Activated CD4-positive, alpha-beta T cell treated with anti-CD3 and anti-CD28 coated beads, Interleukin-2, amount 10 ng/mL, durations not matched to agents 24 days and 14 days (primary cell): ENCODE measurements at places on chromosomes 7 and 10. TPM values are rescaled to one million over a fixed set of nuclear protein-coding genes. Genes with fewer than 3 reads are reported as not detected.

Gene SPDYE11
- total RNA-seq, result not detected in 2 replicates

GRCh38 chr10:11135709-11136108, 118.0 kb downstream of the CELF2 start:
- H3K27ac ChIP-seq, result no peak overlapping the region
- H3K27me3 ChIP-seq, result no peaks in the 10 kb centered on the region
- DNase-seq, result no peak
- H3K4me3 ChIP-seq, result no peak overlapping the region
- peaks cover 3% of the 10 kb centered on the region for H3K4me1 ChIP-seq

Gene MRLN
- 0.82 TPM in 1 of 2 replicates, not detected in the other for total RNA-seq

- no peak overlapping the region for H3K4me3 ChIP-seq
- no peak overlapping the region for H3K27ac ChIP-seq
- no peaks in the 10 kb centered on the region for H3K4me1 ChIP-seq
- DNase-seq, result no peak
These were observed 1023.2 kb downstream of the LRMDA start for GRCh38 chr10:76454506-76455140.

DNA sequence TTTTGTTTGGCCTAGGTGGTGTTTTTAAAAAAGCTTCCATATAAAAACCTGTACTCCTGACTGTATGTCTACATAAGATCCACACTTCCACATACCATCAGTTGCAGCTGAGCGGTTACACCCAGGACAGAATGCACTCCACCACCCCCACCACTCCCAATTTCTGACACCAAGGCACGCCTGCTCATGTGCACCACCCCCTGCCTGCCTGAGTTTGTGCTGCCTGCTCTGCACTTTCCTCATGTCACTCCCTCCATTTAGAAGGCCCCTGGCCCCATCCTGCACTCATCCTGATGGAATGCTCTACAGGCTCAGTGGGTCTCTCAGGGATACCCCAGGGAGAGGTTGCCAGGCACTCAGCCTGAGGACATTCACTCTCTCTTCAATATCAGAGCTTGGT, 6.5 kb downstream of the VPS41 start:
- DNase-seq, result no peak
- no peaks in the 10 kb centered on the region for H3K27me3 ChIP-seq
- H3K36me3 ChIP-seq, result peaks cover 6% of the 10 kb centered on the region
- peaks cover 21% of the 10 kb centered on the region for H3K4me1 ChIP-seq
- H3K27ac ChIP-seq, result no peak overlapping the region
- no peak overlapping the region for H3K4me3 ChIP-seq

Gene KIAA1217
- 1.7 and 2.0 TPM in 2 replicates for total RNA-seq

Gene ADRB1
- not detected in 2 replicates for total RNA-seq

DNA sequence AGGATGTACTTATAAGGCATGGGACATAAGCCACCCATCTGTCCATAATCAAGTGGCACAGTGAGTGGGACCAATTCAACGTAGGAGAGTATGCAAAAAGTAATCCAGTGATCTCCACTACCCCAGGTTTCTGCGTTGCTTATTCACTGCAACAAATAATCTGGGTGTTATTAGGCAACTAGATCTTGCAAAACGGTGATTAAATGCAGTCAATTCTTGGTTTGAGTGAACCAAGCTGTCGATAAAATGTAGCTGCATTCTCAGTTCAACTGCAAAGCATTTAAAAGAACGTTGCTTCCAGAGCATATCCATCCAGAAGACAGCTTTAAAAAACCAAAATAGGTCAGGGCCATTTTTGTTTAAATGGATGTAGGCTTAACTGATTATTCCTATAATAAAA, 5.0 kb downstream of the LSMEM1 start:
- DNase-seq, result no peak
- no peaks in the 10 kb centered on the region for H3K27me3 ChIP-seq
- no peak overlapping the region for H3K27ac ChIP-seq

Gene C10orf67
- 0.07 and 0.16 TPM in 2 replicates for total RNA-seq

Gene TAS2R5
- total RNA-seq, result 0.89 and 1.0 TPM in 2 replicates

GRCh38 chr10:8418631-8419030, 364.1 kb downstream of the GATA3 start:
- no peak for DNase-seq
- H3K4me3 ChIP-seq, result no peak overlapping the region
- no peaks in the 10 kb centered on the region for H3K27me3 ChIP-seq
- H3K36me3 ChIP-seq, result no peaks in the 10 kb centered on the region
- peak overlapping the region; percentile 48 for H3K27ac ChIP-seq

DNA sequence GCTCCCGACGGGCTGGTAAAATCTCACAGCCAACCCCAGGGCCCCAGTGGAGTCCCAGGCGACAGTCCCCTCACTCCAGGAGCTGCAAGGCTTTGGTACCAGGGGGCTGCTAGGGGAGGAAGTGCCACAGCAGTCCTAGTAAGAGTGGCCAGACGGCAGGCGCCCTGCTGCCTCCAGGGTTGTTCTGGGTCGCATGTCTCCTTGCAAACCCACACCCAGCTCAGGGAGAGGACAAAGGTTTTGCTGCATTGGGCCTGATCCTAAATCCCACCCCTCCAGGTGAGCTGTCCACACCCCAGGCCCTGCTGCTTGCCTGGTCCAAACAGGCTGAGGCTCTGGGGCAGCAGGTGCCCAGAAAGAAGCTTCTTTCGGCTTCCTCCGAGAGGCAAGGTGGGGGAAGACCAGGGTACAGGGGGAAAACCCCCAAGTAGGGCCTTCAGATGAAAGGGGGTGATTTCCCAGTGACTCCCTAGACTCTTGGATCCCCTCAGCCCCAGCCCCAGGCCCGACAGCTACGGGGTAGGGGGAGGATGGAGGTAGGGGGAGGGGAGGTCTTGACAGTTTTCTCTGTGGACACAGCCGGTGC, 4.2 kb upstream of the KCP start:
- no peak for DNase-seq
- no peaks in the 10 kb centered on the region for H3K36me3 ChIP-seq
- H3K27me3 ChIP-seq, result peaks cover 59% of the 10 kb centered on the region
- no peak overlapping the region for H3K27ac ChIP-seq
- peaks cover 4% of the 10 kb centered on the region for H3K4me1 ChIP-seq

- no peak overlapping the region for H3K4me3 ChIP-seq
- H3K4me1 ChIP-seq, result peaks cover 7% of the 10 kb centered on the region
- H3K27me3 ChIP-seq, result peaks cover 13% of the 10 kb centered on the region
- DNase-seq, result no peak
- H3K27ac ChIP-seq, result no peak overlapping the region
- no peaks in the 10 kb centered on the region for H3K36me3 ChIP-seq
These were observed 93.6 kb downstream of the CTNNA3 start for GRCh38 chr10:67602268-67602950.

Gene TSPAN12
- total RNA-seq, result not detected in 2 replicates

Gene PRSS1
- not detected in 2 replicates for total RNA-seq

GRCh38 chr10:71769279-71769823, 4.0 kb downstream of the VSIR start:
- peaks cover 59% of the 10 kb centered on the region for H3K36me3 ChIP-seq
- no peaks in the 10 kb centered on the region for H3K27me3 ChIP-seq
- H3K4me1 ChIP-seq, result peaks cover 69% of the 10 kb centered on the region
- peak overlapping the region; percentile 85 for H3K4me3 ChIP-seq

DNA sequence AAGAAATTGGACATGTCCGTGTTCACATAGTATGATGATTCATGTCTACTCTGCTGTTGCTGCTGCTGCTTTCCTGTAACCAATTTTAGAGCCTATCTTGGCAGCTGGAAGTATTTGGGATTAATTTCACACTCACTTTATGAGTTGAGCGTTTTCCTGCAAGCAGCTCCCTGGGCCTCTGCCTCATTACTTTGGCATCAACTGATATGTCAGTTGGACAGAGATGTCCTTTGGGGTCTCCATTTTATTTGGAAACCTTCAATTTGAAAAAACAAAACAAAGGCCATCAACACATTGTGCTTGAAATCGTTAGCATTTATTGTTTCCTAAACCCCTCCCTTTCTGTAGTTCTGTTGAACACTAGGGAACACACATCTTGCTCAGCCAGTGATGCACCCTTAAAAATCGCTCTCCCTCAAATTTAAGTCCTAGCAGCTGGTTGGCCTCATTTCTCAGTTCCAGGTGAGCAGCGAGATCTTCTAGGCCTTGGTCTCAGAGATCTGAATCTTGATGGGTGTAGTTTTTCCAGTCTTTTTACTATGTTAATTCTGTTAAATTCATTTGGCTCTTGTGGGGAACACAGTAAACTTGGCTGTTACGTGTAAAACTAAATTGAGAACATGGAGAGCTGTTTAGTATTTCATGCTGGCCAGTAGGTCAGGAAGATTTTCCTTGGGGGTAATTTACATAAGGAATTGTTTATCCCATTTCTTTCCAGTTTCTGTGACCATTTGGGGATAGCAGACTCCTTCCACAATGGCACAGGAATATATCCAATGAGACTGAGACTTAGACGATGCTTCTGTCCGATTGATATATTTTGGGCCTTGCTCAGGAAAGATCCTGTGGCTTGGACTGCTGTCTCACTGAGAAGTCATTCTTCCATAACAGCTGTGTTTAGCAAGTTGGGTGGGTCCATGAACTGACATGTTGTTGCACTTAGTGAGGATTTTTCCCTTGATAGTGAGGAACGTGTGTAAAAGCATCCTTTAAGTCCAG, 371.6 kb downstream of the BBS9 start:
- H3K4me1 ChIP-seq, result no peaks in the 10 kb centered on the region
- DNase-seq, result no peak
- H3K27ac ChIP-seq, result no peak overlapping the region

Gene CLDN15
- 19.6 and 20.7 TPM in 2 replicates for total RNA-seq

Gene RBM17
- 258 and 262 TPM in 2 replicates for total RNA-seq

Gene KLLN
- 0.54 and 1.0 TPM in 2 replicates for total RNA-seq

DNA sequence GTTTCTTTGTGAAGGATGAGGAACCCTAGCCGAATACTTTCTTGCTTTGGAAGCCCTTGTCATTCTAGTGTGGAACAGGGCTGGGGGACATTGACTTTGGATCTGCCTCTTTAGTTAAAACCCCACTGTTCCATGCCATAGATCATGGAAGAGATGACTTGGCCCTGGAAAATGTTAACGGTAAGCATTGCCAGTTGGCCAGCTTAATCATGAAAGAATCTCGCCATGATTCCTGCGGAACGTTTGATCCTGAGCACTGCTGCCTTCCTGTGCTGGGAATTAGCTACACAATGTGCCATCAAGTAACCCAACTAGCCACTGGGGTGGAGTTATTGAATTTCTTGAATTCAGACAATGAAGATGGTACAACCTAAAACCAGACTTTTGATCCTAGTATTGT, 177.6 kb upstream of the FZD8 start:
- no peak for DNase-seq

GRCh38 chr10:69348816-69349541, 67.7 kb downstream of the TACR2 start:
- peak; percentile 62 for DNase-seq
- peak overlapping the region; percentile 61 for H3K27ac ChIP-seq
- peaks cover 53% of the 10 kb centered on the region for H3K4me1 ChIP-seq
- H3K27me3 ChIP-seq, result no peaks in the 10 kb centered on the region

DNA sequence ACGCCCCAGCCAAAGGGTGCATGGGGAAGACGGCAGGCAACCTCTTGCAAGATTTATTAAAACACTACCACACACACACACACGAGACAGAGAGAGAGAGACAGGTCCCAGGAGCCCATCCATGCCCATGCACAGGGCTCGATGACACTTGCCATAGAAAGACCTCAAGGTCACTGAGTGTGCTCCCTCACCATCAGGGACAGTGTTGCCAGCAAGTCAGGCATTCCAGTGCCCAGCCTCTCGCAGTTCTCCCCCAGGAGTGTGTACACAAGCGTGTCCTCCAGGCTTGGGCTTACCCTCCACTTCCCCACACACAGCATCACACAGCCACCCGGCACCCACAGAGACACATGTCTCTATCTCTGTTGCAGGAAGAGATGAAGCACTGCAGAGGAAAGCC, 46.8 kb upstream of the SLF2 start:
- no peak overlapping the region for H3K27ac ChIP-seq
- H3K36me3 ChIP-seq, result no peaks in the 10 kb centered on the region
- H3K27me3 ChIP-seq, result peaks cover 30% of the 10 kb centered on the region
- no peaks in the 10 kb centered on the region for H3K4me1 ChIP-seq
- no peak for DNase-seq

- H3K36me3 ChIP-seq, result no peaks in the 10 kb centered on the region
- H3K4me1 ChIP-seq, result no peaks in the 10 kb centered on the region
- H3K27ac ChIP-seq, result no peak overlapping the region
- no peak for DNase-seq
These were observed 18.2 kb upstream of the PDK4 start for GRCh38 chr7:95614442-95614940.

Gene CYP2C18
- 1.2 TPM in 2 replicates for total RNA-seq

DNA sequence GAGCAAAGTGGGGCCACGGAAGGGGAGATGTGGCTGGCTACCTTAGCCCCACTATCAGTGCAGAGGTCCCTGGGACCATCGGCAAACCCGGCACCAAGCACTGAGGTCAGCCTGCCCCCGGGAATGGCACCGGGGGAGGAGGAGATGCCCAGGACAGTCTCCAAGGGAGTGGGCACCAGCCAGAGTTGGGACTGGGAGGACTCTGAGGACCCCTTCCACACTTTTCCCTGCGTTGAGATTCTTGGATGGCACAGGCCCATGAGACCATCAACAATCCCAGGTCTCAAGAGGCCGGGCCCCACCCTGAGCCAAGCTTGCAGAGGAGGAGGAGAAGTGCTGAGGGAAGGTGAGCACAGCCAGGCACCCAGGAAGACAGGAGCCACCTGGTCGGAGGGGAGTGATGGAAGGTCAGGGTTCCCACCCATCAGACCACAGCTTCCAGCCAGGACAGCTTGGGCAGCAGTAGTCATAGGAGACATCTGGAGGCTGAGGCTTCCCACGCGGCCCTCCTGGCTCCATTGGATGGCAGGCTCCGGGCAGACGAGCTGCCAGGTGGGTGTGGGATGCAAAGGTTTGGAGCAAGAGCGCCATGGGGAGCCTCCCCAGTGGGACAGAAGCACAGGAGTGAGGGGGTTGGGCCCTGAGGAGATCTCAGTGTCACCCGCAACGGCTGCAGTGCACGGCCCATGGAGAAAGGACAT, 2.6 kb upstream of the OPN4 start:
- no peak overlapping the region for H3K27ac ChIP-seq
- H3K27me3 ChIP-seq, result no peaks in the 10 kb centered on the region
- no peaks in the 10 kb centered on the region for H3K36me3 ChIP-seq
- no peak for DNase-seq
- no peak overlapping the region for H3K4me3 ChIP-seq
- H3K4me1 ChIP-seq, result no peaks in the 10 kb centered on the region

DNA sequence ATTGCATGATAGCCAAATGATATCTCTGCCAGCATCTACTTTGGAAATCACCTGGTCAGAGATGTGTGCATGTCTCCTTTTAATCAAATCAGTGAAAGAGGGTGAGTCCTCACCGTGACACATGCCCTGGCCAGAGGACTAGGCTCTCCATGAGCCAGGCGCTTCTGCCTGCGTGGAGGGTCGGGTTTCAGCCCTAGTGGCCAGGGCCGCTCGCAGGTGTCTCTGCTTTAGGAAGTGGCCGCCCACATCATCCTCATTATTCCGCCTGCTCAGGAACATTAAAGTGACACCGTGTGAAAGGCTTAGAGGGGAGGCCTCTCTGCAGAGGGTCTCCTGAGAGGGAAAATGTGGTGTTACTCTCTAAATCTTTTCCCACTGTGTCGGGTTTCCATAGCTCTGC, 173.6 kb upstream of the PRKCQ start:
- H3K4me3 ChIP-seq, result no peak overlapping the region
- no peaks in the 10 kb centered on the region for H3K36me3 ChIP-seq
- no peak overlapping the region for H3K27ac ChIP-seq
- peaks cover 36% of the 10 kb centered on the region for H3K27me3 ChIP-seq
- H3K4me1 ChIP-seq, result no peaks in the 10 kb centered on the region
